NB4 (cell line): ENCODE measurements at places on chromosomes 16 and 17.

GRCh38 chr16:1929105-1929504 is 10.9 kb upstream of the HS3ST6 start:
- DNase-seq = peak; percentile 47

- DNase-seq = no peak
Observed at GRCh38 chr17:46043606-46044005, 44.6 kb downstream of the STH start.

GRCh38 chr16:79508294-79508693 is 92.2 kb downstream of the MAF start:
- DNase-seq = no peak

DNA sequence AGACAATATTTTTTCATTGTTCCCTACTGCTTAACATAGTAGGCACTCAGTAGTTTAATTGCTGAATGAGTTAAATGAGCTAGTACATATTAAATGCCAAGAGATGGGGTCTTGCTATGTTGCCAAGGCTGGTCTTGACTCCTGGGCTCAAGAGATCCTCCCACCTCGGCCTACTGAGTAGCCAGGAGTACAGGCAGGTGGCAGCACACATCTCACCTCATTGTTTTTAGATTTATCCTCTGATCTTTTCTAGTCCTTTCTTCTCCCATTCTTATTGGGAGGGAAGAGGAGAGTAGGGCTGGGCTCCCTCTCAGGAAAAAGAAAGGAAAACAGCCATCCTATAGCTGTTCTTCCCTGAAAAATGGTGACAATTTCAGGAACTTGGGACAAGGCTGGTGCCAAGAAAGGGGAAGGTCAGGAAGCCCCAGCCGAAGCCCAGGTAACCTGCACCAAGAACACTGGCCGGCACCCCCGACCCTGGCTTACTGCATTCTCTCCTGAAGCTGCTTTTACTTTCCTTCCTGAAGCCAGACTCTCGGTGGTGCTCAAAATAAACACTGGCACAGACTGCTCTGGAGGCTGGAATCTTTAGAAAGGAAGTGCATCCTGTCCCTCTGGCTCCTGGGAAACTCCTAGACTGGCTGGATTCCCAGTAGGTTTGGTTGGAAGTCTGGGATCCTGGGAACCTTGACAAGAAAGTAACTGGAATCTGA is 2.7 kb downstream of the TNFAIP1 start:
- no peak for DNase-seq

- DNase-seq = no peak
Observed at GRCh38 chr17:38357486-38358123, 6.0 kb downstream of the SOCS7 start.

DNA sequence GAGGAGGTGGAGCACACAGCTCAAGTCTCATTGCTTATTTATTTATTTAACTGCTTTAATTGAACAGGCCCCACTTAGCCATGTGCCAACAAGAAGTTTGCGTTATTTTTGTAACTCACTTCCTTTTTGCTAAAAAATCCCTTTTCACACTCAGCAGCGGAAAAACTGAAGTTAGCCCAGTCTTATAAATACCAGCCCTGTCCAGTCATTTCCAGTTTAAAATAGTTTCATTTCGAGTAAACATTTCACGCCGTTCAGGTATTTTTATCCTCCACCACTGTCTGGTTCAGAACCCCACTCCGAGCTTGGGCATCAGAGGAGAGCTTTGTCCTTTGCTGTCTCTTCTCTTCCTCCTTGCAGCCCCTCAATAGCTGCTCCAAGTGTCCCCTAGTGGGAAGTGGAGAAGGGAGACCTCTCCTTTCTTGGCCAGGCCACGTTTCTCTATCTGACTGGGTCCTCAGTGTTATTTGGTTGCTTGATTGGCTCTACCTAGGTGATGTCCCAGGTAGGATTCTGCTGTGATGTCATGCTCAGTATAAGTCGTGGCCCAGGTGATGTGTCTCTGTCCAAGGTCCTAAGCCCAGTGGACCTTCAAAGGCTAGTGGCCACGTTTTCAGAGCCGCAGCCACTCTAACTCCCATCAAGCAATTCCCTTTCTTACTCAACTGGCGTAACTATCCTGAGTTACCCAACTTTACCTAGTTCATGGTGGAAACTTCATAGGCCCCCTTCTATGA is 53.0 kb upstream of the GAS7 start:
- no peak for DNase-seq

DNA sequence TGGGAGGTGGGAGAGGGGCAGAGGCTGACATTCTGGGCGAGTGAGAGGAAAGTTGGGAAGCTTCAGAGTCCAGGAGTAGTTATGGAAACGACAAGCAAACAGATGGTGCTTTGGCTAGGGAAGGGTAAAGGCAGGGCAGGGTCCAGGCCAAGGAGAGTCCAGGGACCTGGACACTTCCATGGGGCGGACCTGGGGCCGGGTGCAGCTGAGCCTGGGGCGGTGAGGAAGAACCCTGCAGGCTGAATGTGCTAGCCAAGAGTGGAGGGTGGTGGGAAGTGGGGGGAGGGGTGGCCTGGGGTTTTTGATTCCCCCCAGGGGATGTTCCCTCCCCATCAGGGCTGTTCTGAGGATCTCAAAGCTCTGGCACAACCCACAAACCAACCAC is 2.6 kb downstream of the PPP1R9B start:
- DNase-seq = no peak

GRCh38 chr17:27456681-27457359 is 572 bp downstream of the KSR1 start:
- DNase-seq = no peak

- no peak for DNase-seq
Observed at GRCh38 chr17:60926466-60927183, 249.0 kb downstream of the BCAS3 start.

DNA sequence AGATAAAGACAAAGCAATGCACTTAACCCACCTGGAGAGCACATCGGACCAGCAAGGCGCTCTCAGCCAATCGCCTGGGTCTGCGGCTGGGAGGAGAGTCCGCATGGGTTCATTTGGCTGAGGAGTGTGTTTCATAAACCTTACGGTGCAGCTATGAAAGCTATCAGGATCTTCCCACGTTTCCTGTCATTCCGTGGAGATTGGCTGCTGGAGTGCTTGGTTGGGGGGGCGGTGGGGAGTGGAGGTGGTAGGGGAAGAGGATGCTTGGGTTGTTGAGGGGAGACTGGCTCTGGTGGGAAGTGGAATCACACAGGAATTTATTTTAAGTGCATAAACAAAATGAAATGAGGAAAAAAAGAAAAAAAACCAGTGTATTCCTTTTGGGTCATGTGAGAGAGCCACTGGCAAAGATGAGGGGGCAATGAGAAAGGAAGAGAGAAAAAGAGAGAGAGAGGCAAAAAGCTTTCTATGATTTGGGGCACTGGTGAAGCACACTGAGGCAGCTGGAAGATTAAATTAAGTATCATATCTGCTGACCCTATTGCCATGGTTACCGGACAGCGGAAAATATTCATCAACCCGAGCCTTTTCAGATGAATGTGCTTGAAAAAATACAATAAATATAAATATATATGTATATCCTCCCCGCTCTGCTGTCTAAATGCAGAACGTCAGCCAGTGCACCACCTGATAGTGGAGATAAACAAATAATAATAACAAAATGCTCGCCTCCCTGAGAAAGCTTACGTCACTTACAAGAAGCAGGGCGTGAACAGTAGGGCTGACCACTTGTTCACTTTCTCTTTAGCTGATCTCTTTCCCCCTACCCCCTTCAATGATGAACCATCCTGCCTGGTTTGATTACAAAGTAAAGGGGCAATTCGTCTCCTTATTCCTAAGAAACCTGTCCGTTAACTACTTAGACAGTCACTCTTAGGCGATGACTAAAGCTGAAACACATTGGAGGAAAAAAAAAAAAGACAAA is 457.0 kb upstream of the ZFHX3 start:
- DNase-seq = no peak

- DNase-seq = no peak
Observed at GRCh38 chr16:49580751-49581303, 207.2 kb downstream of the C16orf78 start.

GRCh38 chr17:32819035-32819434 is 57.9 kb downstream of the MYO1D start:
- no peak for DNase-seq

DNA sequence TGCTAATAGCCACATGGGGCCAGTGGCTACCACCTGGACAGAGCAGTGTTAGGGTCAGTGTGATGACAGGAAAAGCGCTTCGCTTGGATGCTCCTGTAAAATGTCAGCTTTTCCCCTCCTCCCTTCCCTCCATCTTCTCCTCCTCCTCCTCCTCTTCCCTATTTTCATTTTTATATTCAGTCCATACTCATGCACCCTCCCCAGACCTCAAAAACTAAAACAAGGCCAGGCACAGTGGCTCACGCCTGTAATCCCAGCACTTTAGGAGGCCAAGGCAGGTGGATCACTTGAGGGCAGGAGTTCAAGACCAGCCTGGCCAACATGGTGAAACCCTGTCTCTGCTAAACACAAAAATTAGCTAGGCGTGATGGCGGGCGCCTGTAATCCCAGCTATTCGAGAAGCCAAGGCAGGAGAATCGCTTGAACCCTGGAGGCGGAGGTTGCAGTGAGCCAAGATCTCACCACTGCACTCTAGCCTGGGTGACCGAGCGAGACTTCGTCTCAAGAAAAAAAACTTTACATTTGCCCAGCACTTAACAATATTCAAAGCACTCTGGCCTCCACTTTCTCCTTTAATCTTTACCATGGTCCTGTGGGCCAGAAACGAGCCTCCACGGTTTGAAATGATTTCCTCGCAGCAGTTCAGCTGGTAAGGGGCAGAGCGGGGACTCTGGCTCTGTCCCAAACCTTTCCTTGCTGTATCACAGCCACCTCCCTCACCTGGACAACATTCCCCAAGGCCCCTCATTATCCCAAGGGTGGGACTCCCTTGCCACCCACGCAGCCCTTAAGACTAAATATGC is 21.8 kb downstream of the ANKRD40 start:
- DNase-seq = no peak

GRCh38 chr16:70402916-70403659 is 35.8 kb downstream of the ST3GAL2 start:
- peak; percentile 83 for DNase-seq

- DNase-seq = no peak
Observed at GRCh38 chr16:26673011-26673410, 393.7 kb upstream of the C16orf82 start.

DNA sequence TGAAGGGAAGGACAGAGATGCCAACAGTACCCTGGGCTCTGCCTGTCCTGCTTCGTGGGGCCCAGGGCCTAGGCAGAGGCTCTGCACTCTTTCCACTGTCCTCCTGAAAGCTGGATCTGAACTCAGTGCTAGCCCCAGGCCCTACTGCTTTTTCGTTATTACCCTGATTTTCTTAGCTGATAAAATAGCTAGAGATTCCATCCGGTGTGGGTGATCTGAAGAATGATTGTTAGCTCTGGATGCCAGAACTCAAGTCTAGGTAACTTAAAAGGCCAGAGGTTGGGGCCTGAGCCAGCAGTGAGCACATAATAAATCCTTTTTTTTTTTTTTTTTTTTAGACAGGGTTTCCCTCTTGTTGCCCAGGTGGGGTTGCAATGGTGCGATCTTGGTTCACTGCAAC is 1.8 kb upstream of the MYBBP1A start:
- DNase-seq = no peak

DNA sequence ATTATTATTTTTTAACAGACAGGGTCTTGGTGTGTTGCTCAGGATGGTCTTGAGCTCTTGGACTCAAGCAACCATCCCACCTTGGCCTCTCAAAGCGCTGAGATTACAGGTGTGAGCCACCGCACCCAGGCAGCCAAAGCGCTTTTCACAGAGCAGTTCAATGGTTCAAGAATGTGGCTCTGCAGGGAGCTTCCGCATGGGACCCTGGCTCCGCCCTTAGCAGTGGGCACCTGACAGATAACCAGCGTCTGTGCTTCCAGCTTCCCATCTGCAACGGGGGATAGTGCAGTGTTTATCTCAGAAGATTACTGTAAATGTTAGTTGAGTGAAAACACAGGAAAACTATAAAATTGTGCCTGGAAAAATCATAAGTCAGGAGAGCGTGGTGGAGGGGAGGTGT is 99.4 kb downstream of the KCNJ12 start:
- no peak for DNase-seq

GRCh38 chr16:64749346-64749745 is 372.5 kb downstream of the CDH11 start:
- no peak for DNase-seq
